ENCODE measurements at places on chromosomes 5 and 9.

GRCh38 chr9:110157823-110158664 lies 49.9 kb downstream of the C9orf152 start:
- no peak for DNase-seq

GRCh38 chr5:131366428-131366827 lies 102.6 kb downstream of the CDC42SE2 start:
- DNase-seq = no peak

DNA sequence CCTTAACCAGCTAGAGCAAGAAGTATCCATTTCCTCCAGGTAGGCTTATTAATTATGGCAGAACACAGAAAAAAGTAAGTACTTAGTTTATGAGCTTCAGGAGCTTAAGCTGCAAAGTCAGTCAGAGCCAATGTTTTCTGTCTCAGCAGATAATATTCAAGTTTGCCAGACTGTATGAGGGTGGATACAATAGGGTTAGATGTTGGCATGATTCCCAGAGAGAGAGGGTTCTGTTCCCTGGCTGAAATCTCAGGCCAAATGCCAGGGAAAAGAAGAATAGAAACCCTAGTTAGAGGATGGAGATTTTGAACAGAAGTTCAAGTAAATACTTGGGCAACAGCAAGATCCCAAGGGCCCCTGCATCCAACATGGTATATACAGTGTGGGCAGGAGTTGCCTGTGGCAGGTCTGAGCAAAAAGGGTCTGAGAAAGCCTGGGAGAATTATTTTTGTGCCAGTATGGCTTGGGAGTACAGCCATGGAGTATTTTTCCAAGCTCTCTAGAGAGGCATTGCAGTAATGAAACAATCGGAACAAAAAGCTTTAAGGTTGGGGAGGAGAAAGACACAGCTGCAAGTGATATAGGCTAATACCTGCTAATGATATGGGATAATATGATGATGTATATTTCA lies 31.0 kb upstream of the ISOC1 start:
- no peak for DNase-seq

- DNase-seq = no peak
These were observed 158.7 kb upstream of the TUT7 start for GRCh38 chr9:86512929-86513328.

GRCh38 chr5:148561801-148562311 lies 92.5 kb downstream of the HTR4 start:
- DNase-seq = no peak

DNA sequence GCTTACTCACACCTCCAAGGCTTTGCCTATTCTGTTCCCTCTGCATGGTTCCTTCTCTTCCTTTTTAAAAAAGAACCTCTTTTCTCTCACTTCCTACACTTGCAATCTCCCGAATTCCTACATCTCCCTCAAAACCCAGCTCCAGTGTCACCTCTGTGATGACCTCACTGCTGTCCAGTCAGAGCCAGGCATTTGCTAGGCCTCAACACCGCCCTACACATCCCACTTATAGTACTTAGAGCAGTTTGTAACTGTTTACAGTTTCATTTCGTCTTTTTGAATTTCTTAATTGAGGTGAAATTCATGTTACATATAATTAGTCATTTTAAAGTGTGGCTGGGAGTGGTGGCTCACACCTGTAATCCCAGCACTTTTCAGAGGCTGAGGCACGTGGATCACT lies 30.8 kb downstream of the CD14 start:
- no peak for DNase-seq

- no peak for DNase-seq
These were observed 5.7 kb downstream of the CMBL start for GRCh38 chr5:10301842-10302610.

DNA sequence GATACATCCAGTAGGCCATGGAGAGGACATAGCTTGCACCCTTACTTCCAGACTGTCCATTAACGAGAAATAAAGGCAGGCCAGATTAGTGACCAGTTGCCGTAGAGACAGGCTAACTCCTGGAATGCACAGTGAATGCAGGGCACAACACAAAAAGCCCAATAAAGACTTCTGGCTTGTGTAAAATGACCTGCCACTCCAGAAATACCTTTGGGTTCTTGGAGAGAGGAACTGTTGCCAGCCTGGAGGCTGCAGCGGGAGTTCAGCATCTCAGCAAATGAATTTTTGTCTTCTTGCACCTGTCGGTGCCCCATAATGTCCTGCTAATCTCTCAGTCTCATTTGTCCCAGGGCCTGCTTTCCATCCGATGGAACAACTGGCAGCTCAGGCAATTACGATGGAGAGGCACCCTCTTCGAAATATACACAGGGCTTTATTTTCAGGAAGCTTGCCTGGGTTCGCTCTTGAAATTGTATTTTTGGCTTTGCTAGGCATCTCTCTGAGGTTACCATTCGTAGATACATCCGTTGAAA lies 538.8 kb upstream of the ZNF462 start:
- DNase-seq = no peak

DNA sequence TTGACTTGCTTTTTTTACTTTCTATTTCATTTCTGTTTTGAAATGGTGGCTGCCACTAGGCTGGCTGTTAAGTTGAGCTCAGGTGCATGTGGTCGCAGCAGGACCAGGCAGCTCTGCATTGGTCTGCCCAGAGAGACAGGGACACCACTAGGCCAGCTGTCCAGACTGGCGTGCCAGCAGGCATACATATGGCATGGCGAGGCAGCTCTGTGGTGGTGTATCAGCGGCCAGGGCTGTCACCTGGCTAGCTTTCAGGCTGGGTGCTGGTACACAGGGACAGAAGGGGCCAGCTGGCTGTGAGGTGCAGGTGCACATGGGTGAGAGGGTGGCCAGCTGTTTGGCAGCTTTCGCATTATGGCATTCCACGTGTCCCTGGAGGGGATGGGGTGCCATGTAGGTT lies 654.0 kb upstream of the ACO1 start:
- no peak for DNase-seq

All from NCI-H1436 treated with DMSO at 0.1 percent for 48 hours (cell line).